ENCODE measurements at places on chromosomes 1 and 21.

GRCh38 chr21:32423320-32424190, 11.0 kb downstream of the EVA1C start:
- no peak for DNase-seq

- DNase-seq = no peak
Measured at GRCh38 chr21:44611551-44611950, 328 bp upstream of the KRTAP10-8 start.

- DNase-seq = no peak
Measured at GRCh38 chr1:232109391-232109790, 482.8 kb downstream of the DISC1 start.

GRCh38 chr1:156119503-156120209, 5.1 kb downstream of the LMNA start:
- DNase-seq = no peak

GRCh38 chr1:165633614-165634013, 2.6 kb downstream of the MGST3 start:
- no peak for DNase-seq

DNA sequence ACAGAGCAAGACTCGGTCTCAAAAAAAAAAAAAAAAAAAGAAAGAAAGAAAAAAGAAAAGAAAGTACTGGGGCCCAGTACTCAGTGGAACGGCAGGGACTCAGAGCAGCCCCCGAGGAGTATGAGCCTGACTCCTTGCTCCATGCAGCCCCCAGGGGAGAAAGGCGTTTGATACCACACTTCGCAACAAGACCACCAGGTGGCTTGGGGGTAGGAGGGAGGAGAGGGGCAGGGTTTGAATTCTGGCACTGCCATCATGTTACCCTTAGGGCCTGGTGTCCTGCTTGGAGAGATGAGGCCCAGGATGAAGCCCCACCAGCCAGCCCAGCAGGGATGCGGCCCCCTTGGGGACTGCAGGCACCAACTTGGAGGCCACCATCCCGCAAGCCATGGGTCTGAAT, 321.3 kb upstream of the VAMP3 start:
- DNase-seq = no peak

DNA sequence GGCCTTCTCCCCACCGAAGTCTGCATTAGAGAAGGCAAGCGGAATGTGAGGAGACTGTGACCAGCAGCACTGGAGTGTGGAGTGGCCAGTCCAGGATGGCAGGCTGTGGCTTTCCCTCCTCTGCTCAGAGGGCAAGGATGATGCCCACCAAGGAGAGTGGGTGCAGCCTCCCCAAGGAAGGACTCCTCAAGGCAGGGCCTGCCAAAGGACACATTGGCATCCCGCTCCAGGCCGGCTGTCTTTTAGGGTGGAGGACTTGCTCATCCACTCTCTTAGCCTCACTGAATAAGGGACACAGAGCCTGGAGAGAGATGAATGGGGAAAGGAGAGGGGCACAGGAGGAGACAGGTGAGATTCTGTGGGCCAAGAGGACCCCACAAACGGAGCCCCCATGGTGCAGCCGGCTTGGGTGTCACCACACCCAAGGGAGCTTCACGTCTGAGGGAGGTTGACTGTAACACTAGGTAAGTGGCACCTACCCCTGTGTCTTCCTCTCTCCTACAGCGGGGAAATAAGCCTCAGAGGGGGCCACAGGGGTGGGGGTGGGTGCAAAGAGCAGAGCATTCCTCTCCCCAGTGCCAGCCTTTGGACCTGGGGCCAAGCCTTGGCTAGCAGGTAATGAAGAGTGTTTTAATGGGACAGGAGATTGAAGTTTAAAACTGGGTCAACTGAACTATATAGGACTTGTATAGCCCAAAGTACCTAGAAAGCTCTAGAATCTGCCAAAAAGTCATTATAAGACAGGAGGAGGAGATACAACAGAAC, 4.2 kb upstream of the NES start:
- DNase-seq = no peak

- no peak for DNase-seq
Measured at GRCh38 chr1:46379996-46380395, 14.1 kb upstream of the FAAH start.

GRCh38 chr1:154155251-154155650, 378 bp upstream of the NUP210L start:
- DNase-seq = no peak

- DNase-seq = no peak
Measured at GRCh38 chr1:204935155-204935554, 64.5 kb downstream of the NFASC start.

DNA sequence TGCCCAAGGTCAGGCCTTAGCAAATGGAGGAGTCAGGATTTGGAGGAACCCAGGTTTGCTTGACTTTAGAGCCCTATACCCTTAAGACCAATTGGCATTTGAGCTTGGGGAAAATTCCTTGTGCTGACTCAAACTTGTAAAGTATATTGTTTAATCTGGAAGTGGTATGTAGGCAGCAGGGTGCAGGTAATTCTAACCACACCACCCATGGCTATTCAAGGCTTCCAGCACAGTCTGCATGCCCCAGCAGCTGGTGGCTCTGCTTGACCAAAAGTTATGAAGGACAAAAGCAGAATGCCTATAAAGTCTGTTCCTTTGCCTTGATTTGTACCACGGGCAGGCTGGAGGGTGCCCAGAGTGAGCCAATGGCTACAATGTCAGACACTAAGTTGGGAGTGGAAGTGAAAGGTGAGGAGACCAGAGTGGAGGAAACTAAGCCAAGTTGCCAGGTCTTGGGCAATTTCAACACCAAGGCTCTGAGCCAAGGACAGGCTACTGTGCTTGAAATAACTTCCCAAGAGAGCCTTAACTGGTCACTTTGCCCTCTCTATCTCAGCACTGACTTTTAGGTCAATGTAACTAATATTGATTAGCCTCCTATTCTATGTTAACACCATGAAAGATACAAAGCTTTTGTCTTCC, 4.7 kb upstream of the G0S2 start:
- no peak for DNase-seq

GRCh38 chr21:45097827-45098387, 23.5 kb downstream of the ADARB1 start:
- no peak for DNase-seq

DNA sequence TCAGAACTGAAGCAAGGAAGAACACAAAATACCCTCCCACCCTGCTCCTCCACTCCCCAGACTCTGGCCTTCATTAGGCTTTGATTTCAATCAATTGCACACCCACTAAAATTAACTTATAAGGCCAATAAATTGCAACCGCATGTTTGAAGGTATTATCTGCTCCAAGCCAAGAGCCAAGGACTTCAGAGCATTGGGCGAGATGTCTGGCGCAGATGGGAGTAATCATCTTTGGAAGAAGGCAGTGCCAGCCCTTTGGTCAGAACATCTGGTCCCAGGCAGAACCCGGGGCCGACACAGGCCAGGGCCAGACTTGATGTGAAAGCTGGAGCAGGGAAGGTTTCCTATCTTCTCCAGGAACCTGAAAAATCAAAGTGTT, 60.0 kb downstream of the SLC66A1 start:
- no peak for DNase-seq

GRCh38 chr1:81874461-81874860, 73.7 kb downstream of the ADGRL2 start:
- DNase-seq = no peak

GRCh38 chr21:28543975-28544374, 448.7 kb downstream of the LTN1 start:
- no peak for DNase-seq

- no peak for DNase-seq
Measured at GRCh38 chr1:46168477-46168876, 6.4 kb upstream of the TSPAN1 start.

GRCh38 chr1:26164861-26165842, 3.6 kb downstream of the C1orf232 start:
- no peak for DNase-seq

- no peak for DNase-seq
Measured at GRCh38 chr1:237794071-237794470, 96.7 kb downstream of the ZP4 start.

- DNase-seq = peak; percentile 63
Measured at GRCh38 chr21:46052703-46053651, 44.9 kb upstream of the COL6A2 start.

GRCh38 chr1:14128096-14128495, 428.1 kb downstream of the PRDM2 start:
- DNase-seq = no peak

DNA sequence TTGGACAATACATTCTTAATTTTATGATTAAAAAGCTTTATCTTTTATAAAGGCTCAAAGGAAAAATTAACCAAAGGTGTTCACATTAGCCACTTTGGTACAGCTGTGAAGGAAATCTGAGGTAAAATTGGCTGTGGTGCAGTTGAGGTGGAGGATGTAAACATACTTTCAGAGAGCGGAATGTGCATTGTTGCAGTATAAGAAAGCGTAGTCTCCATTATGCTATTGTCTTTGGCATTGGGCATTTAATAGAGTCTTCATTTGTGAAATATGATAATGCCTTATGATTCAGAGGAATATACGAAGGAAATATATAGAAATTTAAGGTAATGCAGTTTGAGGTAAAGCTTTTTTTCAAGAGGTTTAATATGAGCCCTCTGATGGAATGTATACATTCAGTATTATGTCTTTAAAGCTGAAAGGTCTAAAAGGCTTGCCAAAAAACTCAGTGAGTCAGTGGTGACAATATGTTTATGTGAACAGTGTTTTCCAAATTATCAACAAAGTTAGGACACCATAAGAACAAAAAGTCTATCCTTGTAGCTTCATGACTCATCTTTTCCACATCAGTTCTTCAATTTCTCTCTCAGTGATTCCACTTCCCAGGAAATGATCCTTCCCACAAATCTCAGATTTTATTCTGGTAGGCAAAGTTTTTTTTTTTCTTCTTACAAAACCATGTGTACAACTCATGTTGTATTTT, 26.9 kb upstream of the DDR2 start:
- DNase-seq = no peak

DNA sequence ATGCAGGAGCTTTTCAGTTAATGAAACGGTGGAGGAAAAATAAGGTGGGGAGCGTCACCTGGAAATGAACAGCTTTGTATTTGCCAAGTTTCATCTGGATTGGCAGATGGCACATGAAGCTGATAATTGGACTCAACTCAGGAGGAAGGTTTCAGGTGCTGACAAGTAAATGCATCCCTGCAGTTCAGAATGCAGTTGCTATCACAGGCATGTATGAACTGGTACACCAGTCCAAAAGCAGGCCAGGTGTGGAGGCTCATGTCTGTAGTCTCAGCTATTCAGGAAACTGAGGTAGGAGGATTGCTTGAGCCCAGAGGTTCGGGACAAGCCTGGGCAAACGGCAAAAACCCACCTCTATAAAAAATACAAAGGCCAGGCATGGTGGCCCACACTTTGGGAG, 15.5 kb downstream of the DEGS1 start:
- no peak for DNase-seq
